ENCODE measurements at places on chromosomes 4 and X.

GRCh38 chr4:384311-385010 is 46.8 kb downstream of the ZNF141 start:
- no peak for DNase-seq

GRCh38 chrX:24334461-24334860 is 20.6 kb upstream of the SUPT20HL2 start:
- no peak for DNase-seq

- no peak for DNase-seq
These were observed 142.3 kb downstream of the SH3KBP1 start for GRCh38 chrX:19745077-19745476.

- DNase-seq, result no peak
These were observed 46.7 kb downstream of the IRF2 start for GRCh38 chr4:184427687-184428086.

- DNase-seq, result peak; percentile 88
These were observed 622 bp downstream of the TAFAZZIN start for GRCh38 chrX:154411981-154412340.

DNA sequence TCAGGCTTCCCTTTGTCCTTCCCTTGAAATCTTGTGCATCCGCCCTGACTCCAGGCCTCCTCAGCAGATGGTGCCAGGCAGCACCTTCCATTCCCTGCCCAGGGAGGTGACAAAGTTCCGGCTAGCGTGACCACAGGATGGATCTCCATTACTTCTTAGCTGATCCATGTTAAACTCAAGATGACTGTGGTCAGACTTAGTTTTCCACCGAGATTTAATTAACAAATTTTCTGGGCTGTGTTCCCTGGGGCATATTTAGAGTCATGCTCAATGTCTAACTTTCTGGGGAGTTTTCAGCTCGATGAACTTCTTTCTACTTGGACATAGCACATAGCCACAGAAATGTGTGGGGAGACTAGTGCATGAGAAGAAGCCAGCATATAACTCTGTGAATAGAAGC is 215.1 kb upstream of the SFRP2 start:
- no peak for DNase-seq

DNA sequence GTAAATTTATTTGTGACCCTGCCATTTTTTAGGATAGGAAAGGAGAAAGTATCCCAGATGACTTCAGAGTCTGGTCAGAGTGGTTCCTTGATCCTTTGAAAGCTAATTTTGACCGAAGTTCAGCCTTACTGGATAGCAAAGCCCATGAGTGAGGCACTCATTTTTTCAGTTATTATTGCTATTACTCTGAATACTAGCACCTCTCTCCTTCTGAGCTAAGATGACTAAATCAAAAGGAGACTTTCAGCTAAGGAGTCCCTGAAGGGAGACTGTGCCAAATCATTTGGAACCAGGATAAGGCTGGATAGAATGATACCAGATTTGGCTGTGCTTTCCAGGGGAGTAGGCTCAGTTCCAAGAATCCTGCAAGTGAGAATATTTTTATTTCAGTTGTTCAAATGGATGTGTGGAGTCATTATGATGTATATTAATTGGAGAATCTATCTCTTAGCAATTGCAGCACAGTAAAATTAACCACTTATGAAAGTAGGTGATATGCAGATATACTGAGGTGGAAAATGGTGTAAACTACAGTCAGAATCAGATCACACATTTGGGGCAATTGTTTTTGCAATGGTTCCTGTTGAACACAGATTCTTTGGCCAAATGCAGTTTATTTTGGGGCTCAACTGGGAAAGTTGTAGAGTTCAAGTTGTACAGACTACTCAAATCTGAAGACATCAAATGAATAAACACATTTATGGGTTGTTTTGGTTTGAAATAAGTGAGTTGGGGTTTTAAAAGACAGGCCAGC is 1.2 kb downstream of the P2RY10 start:
- DNase-seq, result no peak

DNA sequence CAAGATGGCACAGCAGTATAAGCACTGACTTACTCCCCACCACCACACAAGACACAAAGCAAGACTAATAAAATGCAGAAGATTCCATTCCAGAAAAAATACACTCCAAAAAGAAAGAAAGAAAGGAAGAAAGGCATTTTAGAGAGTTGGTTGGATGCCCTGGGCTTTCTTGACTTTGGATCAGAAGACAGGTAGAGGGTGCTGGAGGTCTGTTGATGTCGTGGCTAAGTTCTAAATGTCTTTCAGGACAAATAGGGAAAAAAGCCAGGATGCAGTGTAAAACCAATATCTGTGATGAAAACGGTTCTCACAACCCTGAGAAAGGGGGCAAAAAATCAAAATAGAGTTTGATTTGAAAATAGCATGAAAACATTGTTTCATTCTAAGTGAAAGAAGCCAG is 555.2 kb upstream of the PRKX start:
- DNase-seq, result no peak

GRCh38 chrX:40105835-40106675 is 8.3 kb upstream of the BCOR start:
- peak; percentile 88 for DNase-seq

- no peak for DNase-seq
These were observed 35.7 kb upstream of the GABRQ start for GRCh38 chrX:152601848-152602616.

DNA sequence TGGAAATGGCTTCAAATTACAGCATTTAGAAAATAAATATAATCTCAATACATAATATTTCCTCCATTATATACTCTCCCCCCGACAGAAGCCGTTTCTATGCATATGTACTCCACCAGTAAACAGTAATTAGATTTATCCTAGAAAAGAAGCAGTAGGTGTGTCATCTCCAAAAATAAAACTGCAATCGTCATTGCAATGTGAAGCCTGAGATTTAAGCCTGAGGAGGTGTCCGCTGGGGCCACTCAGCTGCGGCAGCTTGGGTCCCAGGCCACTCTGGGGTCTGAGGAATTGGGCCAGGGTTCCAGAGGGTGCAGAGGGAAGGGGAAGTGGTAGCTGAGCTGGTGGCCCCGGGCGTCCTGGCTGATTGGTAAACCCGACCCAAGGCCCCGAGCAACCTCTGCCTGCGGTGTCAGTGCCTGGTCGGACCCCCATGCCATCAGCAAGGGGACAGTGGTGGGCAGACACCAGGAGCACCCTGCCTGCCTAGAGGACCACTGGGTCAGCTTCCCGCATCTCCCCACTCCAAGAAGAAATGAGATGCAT is 7.8 kb upstream of the MXD4 start:
- no peak for DNase-seq

DNA sequence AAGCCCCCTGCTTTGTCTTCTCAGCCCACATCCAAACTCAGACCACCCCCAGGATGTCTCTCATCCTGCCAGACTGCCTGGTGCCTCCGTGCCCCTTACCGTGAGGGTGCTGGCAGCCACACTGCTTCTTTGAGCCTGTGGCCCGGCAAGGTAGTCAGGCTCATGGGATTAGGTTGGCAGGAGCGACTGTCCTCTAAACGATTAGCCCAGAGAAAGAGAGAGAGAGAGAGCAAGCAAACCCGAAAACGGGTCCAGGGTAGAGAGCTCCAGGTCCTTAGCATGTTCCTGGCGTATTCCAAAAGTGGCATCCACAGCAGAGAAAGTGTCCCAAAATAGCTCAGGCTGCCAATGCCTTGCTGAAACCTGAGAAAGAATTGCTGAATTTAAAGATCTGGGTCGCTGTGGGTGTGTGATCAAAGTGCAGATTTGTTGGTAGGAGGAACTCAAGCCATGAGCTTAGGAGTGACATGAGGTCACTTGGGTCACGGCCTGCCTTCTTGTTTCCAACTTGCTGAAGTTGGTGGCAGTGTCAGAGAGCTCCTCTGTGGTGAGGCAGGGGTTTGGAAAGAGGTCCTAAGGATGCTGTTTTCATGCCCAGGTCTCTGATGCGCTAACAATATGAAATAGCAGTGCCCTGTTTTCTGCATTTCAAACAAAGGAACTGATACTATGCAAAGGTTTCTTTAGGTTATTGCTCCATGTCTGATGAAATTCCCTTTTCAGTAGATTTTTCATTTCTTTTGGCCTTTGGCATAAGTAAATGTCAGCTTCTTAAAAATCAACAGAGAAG is 81.6 kb downstream of the RTL9 start:
- DNase-seq, result no peak

- no peak for DNase-seq
These were observed 52.2 kb downstream of the PRDM5 start for GRCh38 chr4:120870279-120870673.

- no peak for DNase-seq
These were observed 390.3 kb downstream of the FAM47A start for GRCh38 chrX:33741807-33742206.

- no peak for DNase-seq
These were observed 196.4 kb upstream of the RADX start for GRCh38 chrX:106415276-106415895.

GRCh38 chrX:144946666-144947065 is 300.6 kb upstream of the SPANXN1 start:
- no peak for DNase-seq

DNA sequence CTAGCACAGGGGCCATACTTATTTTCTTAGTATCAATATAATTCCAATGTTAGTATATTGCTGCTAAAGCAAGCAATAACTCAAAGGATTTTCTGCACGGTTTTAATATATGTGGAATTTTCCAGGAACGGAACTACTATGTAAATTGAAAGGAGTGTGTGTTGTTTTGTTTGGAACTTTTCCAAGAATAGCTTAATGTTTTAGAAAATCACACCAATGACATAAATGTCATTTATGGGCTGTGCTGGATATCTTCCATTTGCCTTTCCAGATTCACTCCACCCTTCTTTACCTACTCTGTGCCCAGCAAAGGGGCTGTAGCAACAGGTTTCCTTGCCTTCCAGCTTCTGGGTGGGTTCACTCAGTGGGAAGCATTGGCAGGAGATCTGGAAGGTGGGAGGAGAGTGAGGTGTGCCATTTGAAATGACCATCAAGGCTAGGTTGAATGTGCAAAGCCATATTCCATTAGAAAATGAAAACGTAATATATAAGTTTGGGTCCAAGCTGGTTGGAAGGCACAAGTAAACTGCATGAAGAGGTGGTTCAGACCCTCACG is 25.2 kb upstream of the ZFX start:
- DNase-seq, result no peak

GRCh38 chr4:98686043-98686707 is 27.8 kb upstream of the TSPAN5 start:
- DNase-seq, result no peak

GRCh38 chrX:6225288-6225910 is 3.3 kb downstream of the NLGN4X start:
- no peak for DNase-seq

- DNase-seq, result no peak
These were observed 1065.7 kb upstream of the PABPC4L start for GRCh38 chr4:135267148-135267865.

GRCh38 chr4:4800646-4801408 is 58.6 kb upstream of the MSX1 start:
- DNase-seq, result no peak

GRCh38 chr4:99324979-99325378 is 3.8 kb upstream of the ADH1B start:
- peak; percentile 43 for DNase-seq

GRCh38 chr4:166279261-166279660 is 406.2 kb downstream of the TLL1 start:
- no peak for DNase-seq

- no peak for DNase-seq
These were observed 108.0 kb upstream of the TLL1 start for GRCh38 chr4:165765053-165765452.

Measured in upper lobe of right lung (tissue), 1 donor.